ENCODE measurements at places on chromosomes 4 and X. TPM values are rescaled to one million over a fixed set of nuclear protein-coding genes. Genes with fewer than 3 reads are reported as not detected.
A peak's percentile ranks its signal among the peaks of the same experiment; 100 is the strongest.

Gene ELOVL6
- 15.0 TPM for total RNA-seq

Gene CYTL1
- total RNA-seq, result 0.17 TPM

- no peaks in the 10 kb centered on the region for H3K27me3 ChIP-seq
- no peaks in the 10 kb centered on the region for H3K4me1 ChIP-seq
- no peak overlapping the region for H3K4me3 ChIP-seq
- no peak overlapping the region for H3K27ac ChIP-seq
Observed at GRCh38 chr4:174157106-174157607, 126.3 kb downstream of the FBXO8 start.

Gene PAGE2B
- total RNA-seq, result not detected

GRCh38 chr4:120540625-120541024 is 381.9 kb downstream of the PRDM5 start:
- DNase-seq, result no peak
- H3K27me3 ChIP-seq, result no peaks in the 10 kb centered on the region
- H3K27ac ChIP-seq, result no peak overlapping the region

DNA sequence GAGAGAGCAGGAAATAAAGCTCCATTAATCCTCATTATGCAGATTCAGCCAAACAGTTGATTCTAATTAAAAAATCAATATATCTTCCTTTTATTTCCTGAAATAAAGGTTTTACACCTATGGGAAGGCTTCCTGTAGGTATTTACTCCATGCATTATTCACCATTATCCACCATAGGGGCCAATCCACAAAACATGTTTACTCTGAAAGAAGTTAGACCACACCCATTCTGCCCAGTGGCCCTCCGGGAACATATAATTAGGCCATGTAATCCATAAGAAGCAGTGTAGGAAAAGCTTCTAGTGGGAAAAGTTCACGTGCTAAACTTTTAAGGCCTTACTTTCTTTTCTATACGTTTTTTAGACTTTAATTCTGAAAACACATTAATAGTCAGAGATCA is 57.7 kb downstream of the SAT1 start:
- H3K4me3 ChIP-seq, result no peak overlapping the region
- no peak overlapping the region for H3K27ac ChIP-seq
- no peaks in the 10 kb centered on the region for H3K4me1 ChIP-seq
- no peaks in the 10 kb centered on the region for H3K27me3 ChIP-seq
- no peak for DNase-seq

GRCh38 chr4:119525771-119526712 is 102.6 kb downstream of the PDE5A start:
- DNase-seq, result peak; percentile 71
- peak overlapping the region; percentile 65 for H3K27ac ChIP-seq
- H3K27me3 ChIP-seq, result no peaks in the 10 kb centered on the region
- no peak overlapping the region for H3K4me3 ChIP-seq
- peaks cover 4% of the 10 kb centered on the region for H3K36me3 ChIP-seq

- H3K27ac ChIP-seq, result no peak overlapping the region
- H3K4me1 ChIP-seq, result no peaks in the 10 kb centered on the region
- DNase-seq, result peak; percentile 31
- no peaks in the 10 kb centered on the region for H3K27me3 ChIP-seq
Observed at GRCh38 chrX:78710171-78710570, 37.3 kb upstream of the LPAR4 start.

- H3K36me3 ChIP-seq, result no peaks in the 10 kb centered on the region
- peak within 1 kb of the TSS; percentile 84 for H3K4me3 ChIP-seq
- peak; percentile 81 for DNase-seq
- no peaks in the 10 kb centered on the region for H3K27me3 ChIP-seq
Observed at GRCh38 chr4:98658287-98659105, at the start of gene TSPAN5. Gene TSPAN5, minus strand, starts transcription at chr4:98658611.

GRCh38 chr4:153781717-153782416 is 7.0 kb downstream of the SFRP2 start:
- DNase-seq, result peak; percentile 76
- no peak overlapping the region for H3K27ac ChIP-seq
- peaks cover 4% of the 10 kb centered on the region for H3K27me3 ChIP-seq
- no peaks in the 10 kb centered on the region for H3K36me3 ChIP-seq

GRCh38 chr4:139826426-139826825 is 160.8 kb downstream of the MGST2 start:
- no peaks in the 10 kb centered on the region for H3K36me3 ChIP-seq
- DNase-seq, result no peak
- no peaks in the 10 kb centered on the region for H3K27me3 ChIP-seq
- no peak overlapping the region for H3K4me3 ChIP-seq
- no peak overlapping the region for H3K27ac ChIP-seq
- no peaks in the 10 kb centered on the region for H3K4me1 ChIP-seq

Gene NWD2
- not detected for total RNA-seq

GRCh38 chr4:145735827-145736226 is 55.9 kb downstream of the C4orf51 start:
- no peaks in the 10 kb centered on the region for H3K36me3 ChIP-seq
- DNase-seq, result peak; percentile 18
- H3K4me1 ChIP-seq, result peaks cover 38% of the 10 kb centered on the region
- H3K4me3 ChIP-seq, result no peak overlapping the region
- H3K27ac ChIP-seq, result peak overlapping the region; percentile 100
- no peaks in the 10 kb centered on the region for H3K27me3 ChIP-seq

GRCh38 chr4:159400558-159401225 is 297.8 kb downstream of the RAPGEF2 start:
- H3K4me1 ChIP-seq, result peaks cover 14% of the 10 kb centered on the region
- no peak overlapping the region for H3K4me3 ChIP-seq
- H3K27ac ChIP-seq, result peak overlapping the region; percentile 35
- no peaks in the 10 kb centered on the region for H3K27me3 ChIP-seq

GRCh38 chr4:142554412-142554811 is 291.7 kb downstream of the INPP4B start:
- no peak for DNase-seq
- H3K27ac ChIP-seq, result no peak overlapping the region
- no peak overlapping the region for H3K4me3 ChIP-seq
- peaks cover 6% of the 10 kb centered on the region for H3K4me1 ChIP-seq
- H3K27me3 ChIP-seq, result no peaks in the 10 kb centered on the region
- H3K36me3 ChIP-seq, result no peaks in the 10 kb centered on the region

GRCh38 chr4:1401409-1402020 is 4.7 kb downstream of the NKX1-1 start:
- no peaks in the 10 kb centered on the region for H3K36me3 ChIP-seq
- DNase-seq, result no peak
- H3K4me3 ChIP-seq, result no peak overlapping the region
- peaks cover 44% of the 10 kb centered on the region for H3K27me3 ChIP-seq

DNA sequence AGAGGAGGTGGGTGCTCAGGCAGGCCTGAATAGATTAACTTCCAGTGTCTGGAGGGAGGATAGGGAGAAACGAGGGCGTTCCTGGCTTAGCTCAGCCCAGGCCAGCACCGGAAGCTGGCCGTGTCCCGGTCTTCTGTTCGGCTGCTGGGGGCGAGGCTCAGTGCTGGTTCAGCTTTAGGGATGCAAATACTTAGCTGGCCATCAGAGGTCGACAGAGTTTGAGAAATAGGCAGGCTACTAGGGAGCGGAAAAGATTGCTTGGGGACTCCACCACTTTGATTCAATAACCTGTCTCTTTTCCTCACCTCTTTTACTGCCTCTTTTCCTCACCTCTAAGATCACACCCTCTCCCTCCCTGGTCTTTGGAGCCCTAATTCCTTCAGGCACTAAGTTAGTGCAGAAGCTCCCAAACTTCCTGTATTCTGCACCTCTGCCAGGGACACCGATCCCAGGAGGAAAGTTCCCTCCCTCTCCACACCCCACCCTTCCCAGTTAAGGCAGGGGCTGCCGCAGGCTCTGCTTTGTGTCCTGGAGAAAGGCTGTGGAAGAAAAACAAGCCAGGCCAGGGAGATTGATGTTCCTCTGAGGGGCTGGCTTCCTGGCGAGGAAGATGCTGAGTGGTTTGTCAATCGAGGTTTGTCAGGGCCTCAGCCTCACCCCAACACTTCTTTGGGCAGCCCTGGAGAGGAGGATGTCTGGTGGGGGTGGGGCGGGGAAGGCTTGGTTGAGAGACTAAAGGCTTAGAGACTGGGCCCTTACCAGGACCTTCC is 6.0 kb upstream of the EFNB1 start:
- no peak overlapping the region for H3K4me3 ChIP-seq
- DNase-seq, result peak; percentile 59
- no peak overlapping the region for H3K27ac ChIP-seq

- peak; percentile 95 for DNase-seq
- H3K36me3 ChIP-seq, result no peaks in the 10 kb centered on the region
- no peak overlapping the region for H3K27ac ChIP-seq
- no peaks in the 10 kb centered on the region for H3K27me3 ChIP-seq
- H3K4me1 ChIP-seq, result no peaks in the 10 kb centered on the region
Observed at GRCh38 chr4:110480031-110480549, 4.1 kb downstream of the ENPEP start.

- no peaks in the 10 kb centered on the region for H3K4me1 ChIP-seq
- no peaks in the 10 kb centered on the region for H3K27me3 ChIP-seq
- H3K4me3 ChIP-seq, result no peak overlapping the region
- no peak overlapping the region for H3K27ac ChIP-seq
Observed at GRCh38 chr4:31983677-31984076, 1263.5 kb downstream of the PCDH7 start.

DNA sequence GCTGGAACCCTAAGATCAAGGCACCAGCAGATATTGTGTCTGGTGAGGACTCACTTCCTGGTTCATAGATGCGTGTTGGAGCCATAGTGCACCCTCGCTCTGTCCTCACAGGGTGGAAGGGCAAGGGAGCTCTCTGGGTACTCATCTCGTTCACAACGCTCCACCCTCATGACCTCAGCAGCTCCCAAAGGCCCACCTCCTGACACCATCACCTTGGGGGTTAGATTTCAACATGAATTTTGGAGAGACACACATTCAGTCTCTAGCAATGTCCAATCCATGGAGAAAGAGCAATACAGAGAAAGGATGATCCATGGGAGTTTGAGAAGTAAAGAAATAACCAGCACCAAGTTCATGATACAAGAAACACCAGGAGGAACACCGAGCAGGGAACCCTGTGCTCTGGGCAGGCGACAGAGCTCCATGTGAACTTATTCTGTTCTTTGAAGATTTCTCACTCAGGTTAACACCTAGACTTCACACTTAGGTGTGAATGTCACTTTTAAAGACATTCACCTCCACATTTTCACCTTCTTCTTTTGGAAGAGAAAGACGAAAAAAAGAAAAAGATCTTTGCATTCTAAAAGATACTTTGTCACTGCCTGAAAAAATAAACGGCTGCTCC is 171.8 kb upstream of the FAM9B start:
- no peaks in the 10 kb centered on the region for H3K27me3 ChIP-seq
- H3K4me3 ChIP-seq, result no peak overlapping the region
- no peak overlapping the region for H3K27ac ChIP-seq
- no peak for DNase-seq
- no peaks in the 10 kb centered on the region for H3K36me3 ChIP-seq

- peak; percentile 41 for DNase-seq
- H3K4me3 ChIP-seq, result no peak overlapping the region
Observed at GRCh38 chr4:153241970-153242838, 38.0 kb downstream of the TRIM2 start.

DNA sequence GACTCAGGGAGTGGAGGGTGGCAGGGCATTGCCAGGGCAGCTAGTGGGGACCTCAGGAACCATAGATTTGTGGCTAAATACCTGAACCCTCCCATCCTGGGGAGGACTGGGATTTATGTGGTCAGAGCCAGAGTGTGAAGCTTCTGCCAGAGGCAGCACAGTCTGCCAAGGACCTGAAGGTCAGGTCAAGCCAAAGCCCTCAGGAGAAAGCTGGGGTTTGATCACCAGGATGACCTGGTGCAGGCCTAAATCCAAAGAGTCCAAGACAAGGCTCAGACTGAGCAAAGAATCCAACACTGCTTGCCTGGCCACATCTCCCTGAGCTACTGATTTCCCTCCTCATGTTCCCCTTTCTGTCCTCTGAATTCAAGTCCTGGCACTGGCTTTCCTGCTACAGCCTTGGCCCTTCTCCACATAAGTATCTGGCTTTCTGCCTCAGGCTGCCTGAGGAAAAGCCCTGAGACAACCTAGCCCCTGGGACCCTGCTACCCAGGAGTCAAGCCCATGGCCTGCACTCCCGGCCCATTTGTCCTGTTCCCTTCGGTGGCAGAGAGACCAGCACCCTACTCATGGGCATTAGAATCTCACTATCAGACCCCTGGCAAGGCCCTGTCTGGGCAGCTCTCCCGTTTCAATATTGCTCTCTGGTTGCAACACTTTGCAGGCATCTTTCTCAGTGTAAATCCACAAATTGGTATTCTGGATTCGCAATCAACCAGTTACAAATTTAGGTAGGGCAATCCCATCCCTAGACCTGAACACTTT is 39.3 kb upstream of the SLC25A43 start:
- H3K27me3 ChIP-seq, result no peaks in the 10 kb centered on the region
- no peak overlapping the region for H3K4me3 ChIP-seq
- peak; percentile 0 for DNase-seq
- no peaks in the 10 kb centered on the region for H3K36me3 ChIP-seq
- no peak overlapping the region for H3K27ac ChIP-seq

Gene EDA
- total RNA-seq, result 0.26 TPM

GRCh38 chrX:72021975-72022374 is 109.7 kb downstream of the RTL5 start:
- no peaks in the 10 kb centered on the region for H3K36me3 ChIP-seq
- no peak overlapping the region for H3K4me3 ChIP-seq
- no peak for DNase-seq
- no peak overlapping the region for H3K27ac ChIP-seq

Gene COQ2
- 13.9 TPM for total RNA-seq

Gene TECRL
- not detected for total RNA-seq

DNA sequence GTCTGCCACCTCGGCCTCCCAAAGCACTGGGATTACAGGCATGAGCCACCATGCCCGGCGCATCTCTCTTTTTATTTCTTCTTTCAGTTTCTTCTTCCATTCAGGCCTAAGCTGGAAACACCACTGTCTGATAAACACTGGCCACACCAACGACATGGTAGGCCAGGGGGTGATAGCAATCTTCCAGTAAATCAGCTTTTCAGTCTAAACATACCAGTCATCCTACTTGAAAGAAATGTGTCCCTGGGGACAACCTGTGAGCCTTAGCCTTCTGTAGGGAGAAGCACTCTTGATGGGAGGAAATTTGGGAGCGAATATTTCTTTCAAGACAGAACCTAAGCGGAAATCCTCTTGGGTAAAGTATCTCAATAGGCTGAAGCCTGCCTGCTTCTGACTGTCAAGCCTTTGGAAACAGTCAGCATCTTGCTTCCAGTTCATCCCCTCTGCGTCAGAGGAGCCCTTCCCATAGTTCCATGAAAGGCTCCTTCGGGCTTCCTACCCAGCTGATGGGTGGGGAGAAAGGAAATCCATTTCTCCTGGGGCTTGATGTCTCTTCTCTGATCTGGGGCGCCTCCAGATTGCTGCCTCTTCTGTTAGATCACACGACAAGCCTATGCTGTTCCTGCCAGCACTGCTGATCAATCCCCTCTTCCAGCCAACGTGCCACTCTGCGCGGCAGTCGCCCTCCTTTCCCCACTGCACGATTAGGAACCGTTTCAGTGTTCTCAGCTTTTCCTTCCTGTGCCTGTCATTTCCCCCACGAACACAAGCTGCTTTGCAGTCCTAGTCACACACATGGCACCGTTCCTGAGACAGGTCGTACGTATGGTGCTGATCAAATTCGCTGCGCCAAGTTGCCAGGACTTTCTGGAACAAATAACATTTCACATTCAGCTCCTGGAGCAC is 49.5 kb upstream of the CBR4 start:
- peaks cover 7% of the 10 kb centered on the region for H3K4me1 ChIP-seq
- DNase-seq, result no peak
- H3K4me3 ChIP-seq, result no peak overlapping the region

Gene CCKAR
- under 0.01 TPM for total RNA-seq

Gene F9
- total RNA-seq, result not detected

Data from fibroblast of lung (primary cell).